ENCODE measurements at places on chromosomes 2 and 18.

- no peak for DNase-seq
Measured at GRCh38 chr2:39498786-39499185, 61.7 kb upstream of the MAP4K3 start.

GRCh38 chr18:74806700-74807416 lies 209.2 kb downstream of the ZNF407 start:
- DNase-seq = no peak

GRCh38 chr18:21741312-21741561 lies 645 bp downstream of the MIB1 start:
- no peak for DNase-seq

- DNase-seq = no peak
Measured at GRCh38 chr2:1979138-1979537, 234.8 kb upstream of the PXDN start.
